ENCODE measurements at places on chromosomes 16 and 17.
A peak's percentile ranks its signal among the peaks of the same experiment; 100 is the strongest.

DNA sequence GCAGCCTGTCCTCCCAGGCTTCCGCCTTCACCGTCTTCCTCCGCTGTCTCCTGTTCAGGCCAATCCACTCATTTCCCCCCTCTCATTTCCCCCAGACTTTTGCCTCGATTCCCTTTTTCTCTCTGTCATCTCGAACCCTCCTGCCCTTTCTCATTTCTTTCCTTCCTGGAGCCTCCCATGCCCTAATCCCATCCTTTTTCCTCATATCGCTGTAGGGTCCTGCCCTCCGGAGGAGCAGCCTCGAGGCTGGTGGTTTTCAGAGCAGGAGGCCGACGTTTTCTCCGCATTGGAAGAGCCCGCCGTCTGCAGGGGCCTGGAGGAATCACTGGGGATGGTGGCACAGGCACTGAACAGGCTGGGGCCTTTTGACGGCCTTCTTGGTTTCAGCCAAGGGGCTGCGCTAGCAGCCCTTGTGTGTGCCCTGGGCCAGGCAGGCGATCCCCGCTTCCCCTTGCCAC lies 597 bp downstream of the OVCA2 start:
- peak; percentile 43 for DNase-seq

- DNase-seq = no peak
These were observed 25.0 kb upstream of the GNG13 start for GRCh38 chr16:825341-826061.

DNA sequence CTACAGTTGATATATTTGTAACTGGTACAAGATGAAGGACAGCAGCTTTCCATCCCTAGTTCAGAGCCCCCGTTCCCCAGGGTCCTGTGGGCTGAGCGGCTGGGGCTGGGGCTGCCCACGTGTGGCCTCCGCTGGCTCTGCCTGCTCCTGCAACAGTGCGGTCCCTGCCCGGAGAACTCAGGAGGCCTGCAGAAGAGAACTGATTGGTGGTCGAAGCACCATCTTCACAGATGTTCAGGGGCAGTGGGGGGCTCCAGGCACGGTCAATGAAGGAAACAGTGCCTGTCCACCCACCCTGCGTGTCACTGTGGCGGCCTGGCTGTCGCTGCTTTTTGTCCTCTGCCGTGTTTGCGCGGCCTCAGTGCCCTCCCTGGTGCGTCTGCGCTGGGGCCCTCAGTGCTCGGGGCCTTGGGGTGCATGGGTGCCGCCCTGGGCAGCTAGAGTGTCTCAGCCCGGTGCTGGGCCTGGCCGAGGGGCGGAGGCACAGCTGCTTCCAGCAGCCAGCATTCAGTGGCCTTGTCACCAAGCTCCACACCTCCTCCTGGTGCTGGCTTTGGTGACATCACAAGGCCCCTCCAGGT lies 4.2 kb upstream of the NUDT16L1 start:
- no peak for DNase-seq

DNA sequence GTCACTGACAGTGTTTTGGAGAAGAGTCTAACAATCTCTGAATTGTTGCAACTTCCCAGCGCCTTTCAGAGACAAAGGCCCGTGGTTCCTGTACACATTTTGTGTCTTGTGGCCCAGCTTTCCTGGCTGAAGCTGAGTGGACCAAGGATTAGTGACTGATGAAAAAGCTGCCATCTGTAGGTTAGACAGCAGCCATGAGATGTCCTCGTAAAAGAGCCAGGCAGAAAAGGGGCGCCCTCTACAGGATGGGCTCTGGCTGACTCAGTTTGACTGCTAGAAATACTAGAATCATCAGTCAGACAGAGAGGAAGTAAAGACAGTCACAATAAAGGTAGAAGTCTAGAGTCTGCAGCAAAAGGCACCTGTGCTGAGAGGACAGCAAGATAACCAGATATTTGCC lies 26.5 kb upstream of the NF1 start:
- DNase-seq = peak; percentile 71

GRCh38 chr17:57142925-57143324 lies 57.9 kb downstream of the AKAP1 start:
- no peak for DNase-seq

All from kidney capillary endothelial cell (primary cell).